ENCODE measurements at places on chromosomes 13 and 19.

DNA sequence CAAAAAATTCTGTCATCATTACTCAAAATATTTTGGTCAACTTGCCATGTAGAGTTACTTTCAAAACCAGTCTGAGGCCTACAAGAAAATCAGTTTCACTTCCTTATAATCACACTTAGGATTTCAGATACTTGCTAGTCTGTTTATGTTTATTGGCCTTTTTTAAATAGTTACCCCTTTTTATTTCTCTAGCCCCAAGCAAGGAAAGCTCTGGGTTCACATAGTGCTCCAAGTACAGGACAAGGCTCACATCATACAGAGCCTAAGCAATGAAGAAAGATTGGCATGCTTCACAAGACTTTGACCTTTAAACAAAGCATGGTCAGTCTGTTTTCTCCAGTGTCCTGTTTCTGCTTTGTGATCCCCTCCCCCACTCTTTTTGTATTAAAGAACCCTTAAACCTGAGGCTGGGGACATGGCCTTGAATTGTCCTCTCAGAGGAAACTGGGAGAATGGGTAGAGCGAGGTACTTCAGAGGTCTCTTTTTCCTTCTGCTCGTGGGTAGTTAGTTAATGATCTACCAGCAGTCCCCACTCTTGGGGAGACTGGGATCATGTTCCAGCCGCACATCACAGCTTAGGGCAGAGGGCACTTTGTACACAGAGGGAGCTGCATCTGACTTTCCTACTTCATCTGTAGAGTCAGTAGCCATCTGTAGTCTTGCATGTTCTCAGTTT lies 30.7 kb downstream of the CEACAM1 start:
- DNase-seq, result no peak

DNA sequence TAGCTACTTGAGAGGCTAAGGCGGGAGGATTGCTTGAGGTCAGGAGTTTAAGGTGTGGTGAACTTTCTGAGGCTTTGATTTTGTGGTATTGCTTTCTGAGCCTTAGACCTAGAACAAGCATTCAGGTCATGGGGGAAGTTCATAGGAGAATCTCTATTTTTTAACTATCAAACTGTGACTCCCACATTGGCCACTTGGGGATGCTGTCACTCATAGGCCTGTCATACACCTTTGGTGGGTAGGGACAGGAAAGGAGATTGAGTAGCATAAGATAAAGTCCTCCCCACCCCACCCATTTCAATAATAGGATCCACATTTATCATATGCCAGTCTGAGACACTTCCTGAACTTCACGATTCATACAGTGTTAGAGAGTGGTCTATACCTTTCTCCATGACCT lies 41.9 kb upstream of the PSG2 start:
- no peak for DNase-seq

DNA sequence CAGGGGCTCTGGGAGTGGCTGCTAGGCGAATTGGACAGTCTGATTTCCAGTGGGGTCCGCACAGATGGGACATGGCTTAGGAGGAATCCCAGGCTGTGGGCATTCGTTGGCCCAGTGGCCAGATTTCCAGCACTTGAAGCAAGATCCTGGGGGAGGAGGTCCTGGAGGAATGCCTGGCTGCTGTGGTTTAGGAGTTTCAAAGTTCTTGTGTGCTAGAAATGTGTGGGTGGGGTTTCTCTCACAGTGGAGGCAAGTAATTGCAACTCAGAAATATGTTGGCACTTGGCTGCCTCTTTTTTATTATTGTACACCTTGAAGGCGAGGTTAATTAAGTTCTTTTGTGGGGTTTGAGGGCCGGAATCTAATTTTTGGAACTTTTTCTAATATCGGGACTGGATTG lies 17.1 kb downstream of the IGFL3 start:
- peak; percentile 78 for DNase-seq

- no peak for DNase-seq
Observed at GRCh38 chr13:39665763-39666162, 10.3 kb downstream of the COG6 start.

- DNase-seq, result no peak
Observed at GRCh38 chr13:26500618-26501320, 56.7 kb upstream of the WASF3 start.
